ENCODE measurements at places on chromosomes 16 and 17.

- H3K4me1 ChIP-seq = peaks cover 27% of the 10 kb centered on the region
- H3K27me3 ChIP-seq = no peaks in the 10 kb centered on the region
- no peak overlapping the region for H3K27ac ChIP-seq
- H3K4me3 ChIP-seq = no peak overlapping the region
- DNase-seq = no peak
Measured at GRCh38 chr17:37432671-37433070, 26.0 kb downstream of the TADA2A start.

DNA sequence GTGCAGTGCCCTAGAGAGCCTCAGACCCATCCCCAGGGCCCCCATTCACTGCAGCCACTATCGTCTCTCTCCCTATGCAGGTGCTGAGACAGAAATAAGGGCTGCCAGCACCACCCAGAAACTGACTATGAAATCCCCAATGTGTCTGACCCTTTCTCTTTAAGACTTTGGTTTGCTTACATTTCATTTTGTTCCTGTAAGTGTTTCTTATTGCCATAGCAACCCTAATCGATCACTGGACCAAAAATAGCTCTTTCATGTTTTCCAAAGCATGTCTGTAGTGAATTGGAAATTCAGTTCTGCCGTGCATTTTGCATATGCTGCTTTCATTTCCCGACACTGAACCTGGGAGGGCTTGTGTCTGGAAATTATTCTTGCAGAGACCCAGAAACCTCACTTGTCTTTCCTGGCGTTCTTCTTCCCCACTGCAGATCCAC lies 148.7 kb upstream of the NOL11 start:
- DNase-seq = no peak
- peaks cover 21% of the 10 kb centered on the region for H3K4me1 ChIP-seq
- no peak overlapping the region for H3K27ac ChIP-seq
- H3K36me3 ChIP-seq = peaks cover 6% of the 10 kb centered on the region
- H3K4me3 ChIP-seq = no peak overlapping the region

DNA sequence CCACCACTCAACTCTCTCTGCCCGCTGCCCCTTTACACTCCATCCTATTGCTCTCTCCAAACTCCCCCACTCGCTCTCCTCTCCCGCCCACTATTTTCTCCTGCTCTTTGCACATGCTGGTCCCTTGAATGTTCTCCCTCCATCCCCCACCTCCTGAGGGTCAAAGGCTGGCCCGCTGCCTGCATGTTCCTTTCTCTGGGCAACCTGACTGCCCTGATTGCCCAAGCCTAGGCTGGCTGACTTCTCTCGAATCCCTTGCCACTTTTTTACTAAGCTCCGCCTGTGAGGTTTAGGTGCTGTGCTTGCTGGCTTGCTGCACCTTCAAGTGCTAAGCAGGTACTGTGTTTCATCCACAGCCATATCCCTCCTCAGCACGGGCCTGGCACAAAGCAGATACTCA lies 2.7 kb downstream of the EMC8 start:
- peaks cover 52% of the 10 kb centered on the region for H3K4me1 ChIP-seq
- H3K4me3 ChIP-seq = no peak overlapping the region
- H3K27ac ChIP-seq = peak overlapping the region; percentile 11

DNA sequence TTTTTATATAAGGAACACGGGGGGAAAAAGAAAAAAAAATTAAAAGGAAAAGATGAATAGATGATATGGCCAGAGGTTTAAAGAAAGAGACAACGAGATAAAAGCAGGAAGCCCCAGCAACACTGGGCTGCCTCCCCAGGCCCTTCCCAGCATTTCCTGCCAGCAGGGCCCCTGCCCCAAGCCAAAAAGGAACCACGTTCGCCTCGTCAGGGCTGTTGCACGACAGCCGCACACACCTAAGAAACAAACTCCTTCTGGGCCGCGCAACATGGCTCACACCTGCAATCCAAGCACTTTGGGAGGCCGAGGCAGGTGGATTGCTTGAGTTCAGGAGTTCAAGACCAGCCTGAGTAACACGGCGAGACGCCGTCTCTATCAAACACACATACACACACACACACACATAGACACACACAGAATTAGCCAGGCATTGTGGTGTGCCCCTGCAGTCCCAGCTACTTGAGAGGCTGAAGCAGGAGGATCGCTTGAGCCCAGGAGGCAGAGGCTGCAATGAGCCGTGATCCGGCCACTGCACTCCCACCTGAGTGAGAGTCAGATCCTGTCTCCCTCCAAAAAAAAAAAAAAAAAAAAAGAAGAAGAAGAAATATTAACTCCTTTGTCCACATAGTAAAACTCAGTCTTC lies 83.0 kb downstream of the ANKRD11 start:
- DNase-seq = peak; percentile 39
- H3K27ac ChIP-seq = peak overlapping the region; percentile 89
- peaks cover 28% of the 10 kb centered on the region for H3K36me3 ChIP-seq
- peaks cover 83% of the 10 kb centered on the region for H3K4me1 ChIP-seq

DNA sequence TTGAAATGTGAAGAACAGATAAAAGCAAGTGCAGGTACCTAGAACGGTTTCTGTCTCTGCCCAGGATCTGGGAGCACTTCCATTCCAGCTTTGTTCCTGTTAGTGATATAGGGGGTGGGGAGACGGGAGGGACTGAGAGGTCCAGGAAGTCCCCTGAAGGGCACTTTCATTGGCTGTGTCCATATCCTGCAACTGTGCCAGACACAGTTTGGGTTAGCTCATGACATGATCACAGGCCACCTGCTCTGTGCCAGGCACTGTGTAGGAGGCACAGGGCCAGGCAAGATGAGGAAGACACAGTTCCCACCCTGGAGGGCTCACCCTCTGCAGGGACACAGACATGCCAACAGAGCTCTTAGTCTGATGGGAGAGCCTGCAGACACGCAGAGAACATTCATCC lies 7.9 kb downstream of the CBLN1 start:
- no peaks in the 10 kb centered on the region for H3K4me1 ChIP-seq
- H3K36me3 ChIP-seq = no peaks in the 10 kb centered on the region
- H3K27me3 ChIP-seq = peaks cover 65% of the 10 kb centered on the region
- H3K4me3 ChIP-seq = no peak overlapping the region

DNA sequence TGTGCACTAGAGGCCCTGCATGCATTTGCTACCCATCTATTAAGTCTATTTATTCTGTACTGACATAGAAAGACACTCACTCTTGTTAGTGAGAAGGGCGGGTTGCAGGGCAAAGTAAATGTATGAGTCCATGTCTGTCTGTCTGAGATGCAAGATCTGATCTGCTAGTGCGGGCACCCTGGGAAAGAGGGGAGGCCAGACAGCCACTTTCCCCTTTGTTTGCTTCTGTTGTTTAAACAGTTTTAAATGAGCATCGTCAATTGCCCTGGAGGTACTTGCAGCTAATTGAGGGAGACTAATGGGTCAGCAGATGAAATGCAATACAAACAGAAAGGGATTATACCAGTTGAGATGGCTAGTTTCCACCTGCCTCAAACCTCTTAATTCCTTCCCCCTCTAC lies 24.9 kb downstream of the SCNN1G start:
- no peaks in the 10 kb centered on the region for H3K36me3 ChIP-seq
- H3K4me3 ChIP-seq = no peak overlapping the region
- peaks cover 24% of the 10 kb centered on the region for H3K27me3 ChIP-seq

DNA sequence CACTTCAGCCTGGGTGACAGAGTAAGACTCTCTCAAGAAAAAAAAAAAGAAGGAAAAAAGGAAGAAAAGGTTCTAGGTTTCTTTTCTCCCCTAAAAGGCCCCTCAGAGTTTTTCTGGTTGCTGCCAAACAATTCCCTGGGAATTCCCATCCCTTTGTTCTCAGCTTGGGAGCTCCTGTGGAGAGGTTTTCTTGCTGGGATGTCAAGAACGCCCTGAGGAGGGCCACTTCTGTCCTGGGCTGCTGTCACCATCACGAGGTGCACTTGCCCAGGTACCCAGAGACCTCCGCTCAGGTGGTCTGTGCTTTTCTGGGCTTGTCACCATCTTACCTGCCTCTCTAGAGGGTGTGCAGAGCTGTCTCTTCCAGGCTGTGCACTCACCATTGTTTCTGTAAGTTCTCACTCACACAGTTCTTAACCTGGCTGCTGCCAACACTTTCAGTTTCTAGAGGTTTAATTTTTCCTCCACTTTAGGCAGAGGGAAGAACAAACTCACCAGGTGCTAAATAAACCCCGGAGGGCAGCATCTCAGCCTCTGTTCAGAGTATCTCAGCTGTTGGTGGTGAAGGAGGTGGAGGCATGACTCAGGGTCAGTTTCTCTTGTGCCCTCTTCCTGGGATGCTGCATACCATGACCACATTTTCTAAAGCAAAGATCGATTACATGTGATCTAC lies 2.4 kb upstream of the COX6A2 start:
- no peak overlapping the region for H3K4me3 ChIP-seq
- H3K27me3 ChIP-seq = peaks cover 9% of the 10 kb centered on the region
- peaks cover 3% of the 10 kb centered on the region for H3K36me3 ChIP-seq
- no peak overlapping the region for H3K27ac ChIP-seq

DNA sequence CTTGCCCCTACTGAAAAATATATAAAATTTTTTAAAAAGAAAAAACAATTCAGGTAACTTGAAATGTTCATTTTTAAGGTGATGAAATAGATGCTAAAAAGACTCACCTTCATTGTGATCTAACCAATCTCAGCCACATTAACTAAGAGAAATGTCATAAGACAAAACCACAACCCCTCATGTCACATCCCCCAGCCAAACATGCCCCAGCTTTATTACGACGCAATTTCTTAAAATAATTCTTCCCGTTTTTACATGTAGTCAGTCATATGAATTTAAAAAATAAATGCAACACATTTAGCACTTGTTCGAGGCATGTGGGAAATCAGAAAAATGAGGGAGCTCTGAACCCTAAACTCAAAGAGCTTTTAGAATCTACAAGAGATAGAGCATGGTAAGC lies 9.5 kb downstream of the AMFR start:
- no peak overlapping the region for H3K4me3 ChIP-seq
- DNase-seq = no peak
- peaks cover 8% of the 10 kb centered on the region for H3K36me3 ChIP-seq
- no peaks in the 10 kb centered on the region for H3K27me3 ChIP-seq

DNA sequence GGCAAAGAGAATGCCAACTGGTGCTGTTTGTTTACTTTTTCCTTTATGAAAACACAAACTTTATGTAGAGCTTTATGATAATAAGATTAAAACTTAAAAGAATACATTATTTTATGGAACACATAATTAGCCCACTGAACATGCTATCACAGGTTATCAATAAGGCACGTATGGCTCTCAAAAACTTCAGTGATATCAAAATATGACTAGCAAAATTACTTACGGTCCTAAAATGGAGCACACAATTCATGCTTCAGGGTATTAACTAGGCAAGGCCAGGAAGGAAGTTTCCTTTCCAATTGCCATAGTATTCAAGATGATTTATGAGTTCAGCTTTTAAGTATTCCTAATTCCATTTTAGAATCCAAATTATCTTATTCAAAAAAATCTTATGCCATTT lies 3.6 kb downstream of the RNF43 start:
- H3K36me3 ChIP-seq = peaks cover 1% of the 10 kb centered on the region
- no peak overlapping the region for H3K4me3 ChIP-seq
- no peak overlapping the region for H3K27ac ChIP-seq
- H3K4me1 ChIP-seq = peaks cover 25% of the 10 kb centered on the region

- H3K4me1 ChIP-seq = peaks cover 5% of the 10 kb centered on the region
- H3K36me3 ChIP-seq = no peaks in the 10 kb centered on the region
- peaks cover 14% of the 10 kb centered on the region for H3K27me3 ChIP-seq
- H3K27ac ChIP-seq = no peak overlapping the region
Measured at GRCh38 chr16:23015580-23015979, 133.7 kb downstream of the USP31 start.

GRCh38 chr16:71295950-71296349 lies 6.7 kb upstream of the CMTR2 start:
- H3K27ac ChIP-seq = no peak overlapping the region
- H3K27me3 ChIP-seq = peaks cover 24% of the 10 kb centered on the region
- no peaks in the 10 kb centered on the region for H3K36me3 ChIP-seq
- DNase-seq = no peak
- no peak overlapping the region for H3K4me3 ChIP-seq

DNA sequence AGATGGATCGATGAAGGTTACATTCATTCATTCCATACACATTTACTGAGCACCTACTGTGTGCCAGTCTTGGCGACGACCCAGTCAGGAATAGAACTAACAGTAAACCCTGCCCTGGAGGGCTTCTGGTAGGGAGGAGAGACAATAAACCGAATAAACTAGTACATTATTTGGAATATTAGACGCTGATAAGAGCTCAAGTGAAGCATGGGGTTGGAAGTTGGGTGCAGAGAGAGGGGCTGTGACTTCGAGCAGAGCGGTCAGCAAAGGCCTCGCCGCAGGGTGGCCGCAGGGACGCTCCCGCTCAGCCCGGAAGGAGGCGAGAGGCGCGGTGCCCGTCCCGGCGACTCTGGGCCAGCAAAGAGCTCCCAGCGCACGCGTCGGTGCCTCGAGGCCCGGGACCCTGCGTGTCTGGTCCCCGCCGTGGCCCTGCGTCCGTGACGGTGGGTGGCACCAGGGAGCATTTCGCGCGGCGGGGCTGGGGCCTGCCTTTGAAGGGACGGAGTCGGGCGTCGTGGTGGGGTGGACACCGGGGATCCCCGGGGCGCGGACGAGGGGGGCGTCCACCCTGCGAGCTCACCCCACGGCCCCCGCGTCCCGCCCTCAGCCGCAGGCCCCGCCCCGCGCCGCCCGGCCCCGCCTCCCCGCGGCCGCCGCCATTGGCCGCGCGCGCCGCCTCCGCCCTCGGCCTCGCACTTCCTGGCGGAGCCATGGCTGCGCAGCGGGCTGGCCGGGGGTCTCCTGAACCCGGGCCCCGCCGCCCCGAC lies at the start of gene KLHL36:
KLHL36 (plus strand) TSS at position 684 of the 767 bp plus-strand sequence. CDS start 2,357 bp downstream, outside the sequence.
- no peaks in the 10 kb centered on the region for H3K27me3 ChIP-seq
- peaks cover 27% of the 10 kb centered on the region for H3K36me3 ChIP-seq
- peaks cover 41% of the 10 kb centered on the region for H3K4me1 ChIP-seq
- peak within 1 kb of the TSS; percentile 86 for H3K4me3 ChIP-seq
- H3K27ac ChIP-seq = peak within 1 kb of the TSS; percentile 82

- H3K27me3 ChIP-seq = no peaks in the 10 kb centered on the region
- DNase-seq = no peak
- no peak overlapping the region for H3K4me3 ChIP-seq
- no peaks in the 10 kb centered on the region for H3K36me3 ChIP-seq
Measured at GRCh38 chr17:17844500-17844899, 7.7 kb upstream of the SREBF1 start.

GRCh38 chr16:56709443-56710040 lies 20.4 kb upstream of the NUP93 start:
- no peaks in the 10 kb centered on the region for H3K36me3 ChIP-seq
- peaks cover 42% of the 10 kb centered on the region for H3K4me1 ChIP-seq
- no peak for DNase-seq
- H3K27ac ChIP-seq = peak overlapping the region; percentile 97
- H3K4me3 ChIP-seq = peak overlapping the region; percentile 73

DNA sequence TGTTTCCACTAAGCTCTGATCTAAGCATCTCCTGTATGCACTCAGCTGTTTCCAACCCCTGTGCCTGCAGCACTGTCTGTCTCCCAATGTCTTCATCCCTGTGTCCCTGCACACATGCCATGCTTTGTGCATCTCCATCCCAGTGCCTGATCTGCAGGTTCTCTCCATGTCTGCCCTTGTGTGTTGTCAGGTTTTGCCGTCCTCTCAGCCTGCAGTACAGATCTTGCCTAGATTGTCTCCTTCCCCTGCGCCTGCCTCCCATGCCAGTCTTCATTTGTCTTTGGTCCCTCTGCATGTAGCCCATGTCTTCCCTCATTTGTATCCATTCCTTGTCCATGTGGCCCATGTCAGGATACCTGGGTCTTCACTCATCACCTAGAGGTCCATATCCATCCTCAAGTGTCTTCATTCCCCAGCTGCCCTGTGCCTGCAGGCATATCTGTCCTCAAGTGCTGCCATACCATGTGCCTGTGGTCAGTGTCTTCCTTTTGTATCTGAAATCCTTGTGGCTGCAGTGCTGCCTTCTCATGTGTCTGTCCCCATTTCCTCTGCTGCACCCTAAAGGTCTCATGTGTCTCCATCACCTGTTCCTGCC lies 71.5 kb downstream of the TNFRSF13B start:
- peaks cover 25% of the 10 kb centered on the region for H3K27me3 ChIP-seq
- DNase-seq = no peak
- no peaks in the 10 kb centered on the region for H3K36me3 ChIP-seq
- H3K4me3 ChIP-seq = no peak overlapping the region
- H3K27ac ChIP-seq = no peak overlapping the region
- no peaks in the 10 kb centered on the region for H3K4me1 ChIP-seq
